IPS-NIHi11 (cell line): ENCODE measurements at places on chromosomes 13 and 19.

- no peak for DNase-seq
These were observed 158.7 kb downstream of the SLC7A1 start for GRCh38 chr13:29436721-29437280.

GRCh38 chr13:110450941-110451730, 110.4 kb downstream of the RAB20 start:
- no peak for DNase-seq

GRCh38 chr13:107348925-107349324, 781.0 kb upstream of the ARGLU1 start:
- no peak for DNase-seq

DNA sequence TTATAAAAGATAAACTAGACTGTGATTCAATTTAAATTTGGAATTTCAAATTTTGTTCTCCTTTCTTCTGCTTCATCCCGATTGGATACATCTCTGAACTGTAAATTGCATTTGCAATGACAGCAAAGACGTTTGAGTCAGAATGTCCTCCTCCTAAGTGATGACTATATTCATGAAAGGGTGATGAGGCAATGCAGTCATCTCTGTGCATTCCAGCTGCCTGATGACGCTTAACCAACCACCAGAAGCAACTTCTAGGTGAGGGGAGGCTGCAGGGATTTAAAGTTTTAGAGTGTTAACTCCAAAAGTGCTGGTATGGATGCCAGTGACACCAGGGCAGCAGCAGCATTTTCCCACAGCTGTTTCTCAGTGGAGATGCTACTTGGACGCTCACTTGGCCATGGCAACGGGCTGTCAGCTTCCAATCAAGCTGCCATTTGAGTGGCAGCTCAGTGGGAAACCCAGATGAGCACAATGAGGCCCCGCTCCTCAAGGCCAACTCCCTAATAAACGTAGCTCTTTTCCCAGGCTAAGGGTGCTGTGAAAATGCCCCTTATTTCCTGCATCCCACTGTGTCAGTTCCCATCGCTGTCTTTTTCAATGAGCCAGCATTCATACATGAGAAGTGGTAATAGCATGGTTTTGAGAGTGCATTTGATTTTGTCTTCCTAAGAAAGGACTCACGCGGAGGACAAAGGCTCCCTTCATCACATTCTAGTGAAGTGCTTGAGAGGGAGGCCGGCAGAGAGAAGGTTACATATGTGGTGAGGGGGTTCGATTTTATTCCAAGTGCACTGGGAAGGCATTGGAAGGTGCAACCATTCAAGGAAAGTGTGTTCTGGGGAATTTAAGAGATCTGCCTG, 45.2 kb upstream of the AMER2 start:
- DNase-seq = no peak

GRCh38 chr13:26412936-26413716, 144.4 kb upstream of the WASF3 start:
- no peak for DNase-seq

DNA sequence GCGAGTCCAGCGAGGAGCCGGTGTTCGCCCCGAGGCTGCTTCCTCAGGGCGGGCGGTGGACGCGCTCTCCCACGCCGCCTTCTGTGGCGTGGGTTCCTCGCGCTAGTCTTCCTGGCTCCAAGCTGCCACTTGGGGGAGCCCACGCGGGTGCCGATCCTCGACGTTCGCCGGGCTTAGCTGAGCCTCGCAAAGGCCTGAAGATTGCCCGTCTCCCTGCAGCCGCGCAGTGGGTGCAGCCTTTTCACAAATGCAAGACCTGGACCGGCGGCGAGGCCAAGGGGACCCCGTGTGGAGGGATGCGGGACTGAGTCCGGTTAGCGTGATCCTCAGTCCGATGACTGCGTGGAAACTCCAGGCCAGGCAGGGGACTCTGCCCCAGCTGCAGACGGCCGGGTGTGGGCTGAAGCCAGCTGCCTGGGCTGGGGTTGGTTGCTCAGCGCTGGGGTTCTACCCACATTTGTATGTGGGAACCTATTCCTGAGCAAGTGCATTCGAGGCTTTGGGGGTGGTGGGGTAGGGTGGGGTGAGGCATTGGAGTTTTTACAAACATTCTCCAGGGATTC, 16.6 kb upstream of the LRP3 start:
- peak; percentile 33 for DNase-seq

DNA sequence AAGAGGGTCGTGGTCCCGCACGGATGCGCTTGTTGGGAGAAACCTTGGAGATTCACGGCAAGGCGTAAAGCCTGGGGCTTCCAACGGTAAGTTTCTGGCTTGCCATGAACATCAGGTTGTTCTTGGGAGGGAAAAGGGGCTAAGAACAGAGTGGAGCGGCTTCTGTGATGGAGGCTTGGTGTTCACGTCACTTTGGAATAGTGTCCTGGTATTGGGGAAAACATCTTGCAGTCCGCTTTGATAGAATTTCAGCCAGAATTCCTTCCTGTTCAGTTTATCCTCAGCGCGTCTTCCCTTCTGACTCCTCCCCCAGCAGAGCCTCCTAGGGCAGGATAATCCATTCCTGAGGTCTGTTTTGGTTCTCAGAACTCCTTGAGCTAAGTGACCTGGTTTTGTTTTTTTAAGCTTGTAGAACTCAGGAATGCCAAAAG, 2.0 kb downstream of the KCTD15 start:
- DNase-seq = no peak

DNA sequence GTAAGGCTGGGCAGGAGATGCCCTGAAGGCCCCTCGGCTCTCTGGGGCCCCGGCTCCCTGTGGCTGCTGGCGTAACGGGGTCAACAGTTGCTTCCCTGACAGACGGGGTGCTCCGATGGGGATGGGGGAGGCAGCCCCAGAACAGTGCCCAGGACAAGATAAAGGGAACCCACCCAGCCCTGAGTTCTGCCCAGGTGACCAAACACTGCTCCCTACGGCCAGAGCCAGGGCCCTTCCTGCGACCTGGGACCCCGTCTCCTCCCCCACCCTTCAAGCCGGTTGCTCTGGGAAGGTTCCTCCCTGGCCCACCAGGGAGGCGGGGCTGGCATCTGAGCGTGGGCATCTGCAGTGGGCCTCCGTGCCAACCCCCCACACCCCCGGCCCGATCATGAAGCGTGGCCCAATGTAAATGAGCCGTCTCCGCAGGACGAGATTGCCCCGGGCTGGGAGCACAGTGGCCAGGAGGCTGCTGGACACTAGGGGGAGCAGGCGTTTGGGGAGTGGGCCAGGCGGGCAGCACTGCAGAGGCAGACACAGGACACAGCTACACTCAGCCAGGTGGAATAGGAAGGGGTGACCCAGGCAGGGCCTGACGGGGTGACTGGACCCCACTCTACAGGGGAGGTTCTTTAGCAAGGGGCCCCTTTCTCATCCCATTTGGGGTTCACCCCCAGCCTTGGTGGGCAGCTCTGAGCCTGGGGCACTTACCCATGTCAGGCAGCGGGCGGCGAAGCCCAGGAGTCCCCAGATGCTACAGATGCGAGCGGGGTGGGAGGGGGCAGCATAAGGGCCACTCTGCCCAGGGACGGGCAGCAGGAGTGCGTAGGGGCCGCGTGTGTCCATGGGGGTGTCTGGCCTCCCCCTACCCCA, 1.2 kb upstream of the NKPD1 start:
- DNase-seq = peak; percentile 77

GRCh38 chr13:76307142-76307541, 579.1 kb downstream of the KCTD12 start:
- no peak for DNase-seq

DNA sequence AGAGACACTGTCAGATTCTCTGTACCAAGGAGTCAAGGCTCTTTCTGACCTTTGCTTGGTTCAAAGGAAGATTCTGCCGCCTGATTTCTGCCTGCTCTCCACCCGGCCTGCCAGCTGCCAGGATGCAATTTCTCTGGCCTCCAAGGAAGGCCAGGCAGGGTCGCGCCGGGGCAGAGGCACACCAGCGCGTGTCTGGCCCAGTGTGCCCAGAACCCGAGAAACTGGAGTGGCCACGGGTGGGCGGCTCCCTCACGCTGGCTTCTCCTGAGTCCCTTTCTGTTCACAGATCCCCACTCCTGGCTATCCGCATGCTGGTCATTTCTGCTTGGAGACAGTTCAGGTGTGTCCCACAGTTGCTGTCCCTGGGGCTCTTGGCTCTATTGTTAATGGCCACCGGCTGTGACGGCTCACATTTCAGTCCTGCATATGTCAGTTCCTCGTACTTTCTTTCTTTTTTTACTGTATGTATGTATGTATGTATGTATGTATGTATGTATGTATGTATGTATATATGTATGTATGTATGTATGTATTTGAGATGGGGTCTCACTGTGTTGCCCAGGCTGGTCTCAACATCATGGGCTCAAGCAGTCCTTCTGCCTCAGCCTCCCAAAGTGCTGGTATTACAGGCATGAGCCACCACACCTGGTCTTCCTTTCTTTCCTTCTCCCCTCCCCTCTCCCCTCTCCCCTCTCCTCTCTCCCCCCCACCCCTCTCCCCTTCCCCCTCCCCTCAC, 16.9 kb downstream of the TMPRSS9 start:
- DNase-seq = peak; percentile 47

GRCh38 chr19:53904909-53905308, 4.2 kb upstream of the CACNG7 start:
- no peak for DNase-seq

DNA sequence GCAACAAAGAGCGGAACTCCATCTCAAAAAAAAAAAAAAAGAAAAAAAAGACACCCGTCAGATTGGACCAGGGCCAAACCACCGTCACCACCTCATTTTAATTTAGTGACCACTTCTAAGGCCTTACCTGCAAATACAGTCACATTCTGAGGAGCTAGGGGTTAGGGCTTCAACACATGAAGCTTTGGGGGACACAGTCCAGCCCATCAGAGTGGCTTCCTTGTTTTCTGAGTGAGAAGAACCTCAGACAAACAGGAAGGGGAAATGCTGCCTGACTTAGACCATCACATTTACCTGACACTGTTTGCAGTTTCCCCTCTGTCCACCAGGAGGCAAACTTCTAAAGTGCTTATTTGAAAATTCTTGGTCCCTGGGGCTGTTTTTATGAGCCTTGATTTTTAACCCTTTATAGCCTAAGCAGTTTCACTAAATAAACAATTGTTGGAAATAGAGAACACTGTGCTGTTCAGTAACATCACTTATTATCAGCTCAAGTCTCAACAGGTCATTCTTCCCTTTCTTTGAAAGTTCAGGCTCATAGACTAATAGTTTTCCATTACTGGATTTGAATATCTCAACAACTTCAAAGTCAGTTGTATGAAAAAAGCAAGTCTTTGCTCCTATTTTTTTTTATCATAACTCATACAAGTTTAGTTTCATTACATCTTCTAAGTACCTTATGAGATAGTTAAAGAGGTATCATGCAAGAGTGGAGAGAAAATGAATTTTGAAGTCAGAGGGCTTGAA, 74.9 kb upstream of the WASF3 start:
- peak; percentile 83 for DNase-seq

DNA sequence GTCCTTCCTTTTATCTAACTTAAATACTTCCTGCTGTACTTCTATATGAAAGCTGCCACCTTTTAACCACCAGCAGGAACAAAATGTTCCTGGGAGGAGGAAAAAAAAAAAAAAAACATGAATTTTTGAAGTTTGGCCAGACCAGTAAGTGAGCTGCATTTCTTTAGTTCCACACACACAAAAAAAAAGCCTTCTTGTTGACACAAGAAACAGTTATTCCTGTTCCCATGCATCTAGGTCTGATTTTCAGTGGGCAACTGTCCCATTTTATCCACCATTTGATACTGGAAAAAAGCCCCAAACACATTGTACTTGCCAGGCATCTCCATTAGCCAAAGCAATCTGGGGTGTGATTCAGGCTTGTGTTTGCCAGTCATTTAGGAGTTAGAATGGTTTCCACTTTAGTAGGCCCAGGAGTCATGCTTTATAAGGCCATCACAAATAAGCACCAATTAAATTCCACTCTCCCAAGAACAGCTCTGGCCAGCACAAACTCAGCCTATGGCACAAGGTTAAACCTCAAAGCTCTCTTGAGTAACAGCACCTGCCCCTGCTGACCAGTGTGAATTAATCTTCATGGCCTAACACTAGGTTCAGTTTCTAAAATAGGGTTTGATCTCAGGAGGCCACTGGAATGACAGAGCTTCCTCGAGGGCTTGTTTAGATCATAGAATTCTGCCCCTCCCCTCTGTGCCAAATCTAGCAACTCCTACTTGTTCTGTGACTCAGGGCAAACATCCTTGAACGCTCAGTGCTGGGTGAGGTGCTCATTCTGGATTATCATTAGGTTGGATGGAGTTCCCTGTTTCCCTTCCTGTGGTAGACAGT, 67.1 kb downstream of the NUFIP1 start:
- no peak for DNase-seq

- peak; percentile 62 for DNase-seq
These were observed 59.5 kb downstream of the IER2 start for GRCh38 chr19:13209484-13210338.

DNA sequence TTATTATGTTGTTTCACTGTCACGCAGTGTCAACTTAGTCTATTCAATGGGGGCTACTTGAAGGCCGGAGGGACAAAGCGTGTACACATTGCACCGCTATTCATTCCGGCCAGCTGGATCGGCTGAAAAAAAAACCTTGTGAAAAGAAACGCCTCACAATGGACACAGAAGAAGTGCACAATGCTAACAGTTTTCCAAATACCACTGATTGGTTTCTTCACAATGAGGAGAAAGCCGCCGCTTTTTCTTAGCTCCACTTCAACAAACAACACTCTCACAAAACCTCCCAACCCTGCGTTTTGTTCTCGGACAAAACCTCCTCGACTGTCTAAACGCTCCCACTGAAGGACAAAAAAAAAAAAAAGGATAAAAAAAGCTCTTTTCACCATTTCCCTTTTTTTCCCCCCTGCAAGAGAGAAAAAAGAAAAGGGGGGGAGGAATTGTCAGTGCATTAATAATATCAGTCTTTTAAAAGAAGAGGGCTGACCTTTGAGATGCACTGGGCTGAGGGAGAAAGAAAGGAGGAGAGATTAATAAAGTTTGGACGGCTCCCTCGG, 5.4 kb downstream of the SOX21 start:
- DNase-seq = no peak

DNA sequence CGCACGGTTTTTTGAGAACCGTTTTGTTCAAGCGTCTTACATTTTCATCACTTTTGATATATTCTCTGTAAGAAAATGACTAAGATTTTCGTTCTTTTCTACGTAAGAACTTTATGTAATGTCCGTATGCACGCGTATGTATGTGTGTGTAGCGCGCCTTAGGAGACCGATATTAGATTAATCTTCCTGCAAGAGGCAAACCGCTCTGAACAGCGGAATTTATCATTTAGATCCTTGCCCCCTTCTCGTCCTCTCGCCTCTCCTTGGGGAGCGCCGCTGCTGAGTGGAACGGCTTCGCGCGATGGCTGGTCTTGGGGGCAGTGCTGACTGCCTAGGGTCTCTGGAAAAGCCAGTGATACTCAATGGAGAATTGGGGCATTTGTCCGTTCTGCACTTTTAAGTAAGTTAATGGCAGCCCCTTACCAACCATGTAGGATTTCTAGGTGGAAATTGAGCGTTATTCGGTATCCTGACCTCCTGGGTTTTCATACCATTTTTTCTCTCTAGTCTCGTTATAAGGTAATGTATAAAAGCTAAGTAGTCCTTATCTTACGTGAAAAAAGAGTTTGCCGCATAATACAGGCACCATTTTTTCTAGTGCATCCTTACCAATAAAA, 4.7 kb downstream of the MAB21L1 start:
- DNase-seq = peak; percentile 12
